ENCODE measurements at places on chromosomes 1 and 21. TPM values are rescaled to one million over a fixed set of nuclear protein-coding genes. Genes with fewer than 3 reads are reported as not detected.

The RGS18 gene
- 0.67 TPM for polyA plus RNA-seq

The AGT gene
- not detected for polyA plus RNA-seq

The IL24 gene
- polyA plus RNA-seq: 2.1 TPM

The NTRK1 gene
- 0.05 TPM for polyA plus RNA-seq

The TMEM125 gene
- polyA plus RNA-seq: 0.92 TPM

The CYP4A22 gene
- polyA plus RNA-seq: not detected

The TNNI3K gene
- not detected for polyA plus RNA-seq

The CELA2A gene
- polyA plus RNA-seq: not detected

The PRR9 gene
- 2.6 TPM for polyA plus RNA-seq

The C1QA gene
- polyA plus RNA-seq: not detected

The GPR52 gene
- polyA plus RNA-seq: 0.15 TPM

The ATAD3C gene
- 0.72 TPM for polyA plus RNA-seq

The PDZK1IP1 gene
- 29.2 TPM for polyA plus RNA-seq

The PTGFR gene
- polyA plus RNA-seq: not detected

The NEXN gene
- 1.5 TPM for polyA plus RNA-seq

The GJB5 gene
- polyA plus RNA-seq: 235 TPM

The CLCA2 gene
- polyA plus RNA-seq: 407 TPM

The NADK gene
- polyA plus RNA-seq: 59.9 TPM

The PGLYRP4 gene
- polyA plus RNA-seq: 3.8 TPM

The MATN1 gene
- not detected for polyA plus RNA-seq

The CATSPERE gene
- 0.42 TPM for polyA plus RNA-seq

The DIO1 gene
- not detected for polyA plus RNA-seq

The CELA3B gene
- not detected for polyA plus RNA-seq

The TRIM63 gene
- polyA plus RNA-seq: not detected

The FAM72D gene
- polyA plus RNA-seq: 1.1 TPM

The PRELP gene
- 0.01 TPM for polyA plus RNA-seq

The FALEC gene
- polyA plus RNA-seq: 0.13 TPM

The CASQ1 gene
- polyA plus RNA-seq: not detected

The HSD3B1 gene
- 0.34 TPM for polyA plus RNA-seq

The SAMD13 gene
- 0.32 TPM for polyA plus RNA-seq

The PLA2G2A gene
- polyA plus RNA-seq: not detected

The MYOG gene
- not detected for polyA plus RNA-seq

The CYP2J2 gene
- polyA plus RNA-seq: 6.7 TPM

The CLCA1 gene
- 0.05 TPM for polyA plus RNA-seq

The SYT14 gene
- polyA plus RNA-seq: 8.3 TPM

The SORT1 gene
- 2.8 TPM for polyA plus RNA-seq

The PAFAH2 gene
- polyA plus RNA-seq: 15.5 TPM

The C1orf115 gene
- polyA plus RNA-seq: 0.72 TPM

The ATP1A2 gene
- not detected for polyA plus RNA-seq

All from keratinocyte (primary cell).